ENCODE measurements at places on chromosomes 2 and 18.

- peak; percentile 67 for DNase-seq
Measured at GRCh38 chr18:36372903-36373311, 75.4 kb downstream of the FHOD3 start.

DNA sequence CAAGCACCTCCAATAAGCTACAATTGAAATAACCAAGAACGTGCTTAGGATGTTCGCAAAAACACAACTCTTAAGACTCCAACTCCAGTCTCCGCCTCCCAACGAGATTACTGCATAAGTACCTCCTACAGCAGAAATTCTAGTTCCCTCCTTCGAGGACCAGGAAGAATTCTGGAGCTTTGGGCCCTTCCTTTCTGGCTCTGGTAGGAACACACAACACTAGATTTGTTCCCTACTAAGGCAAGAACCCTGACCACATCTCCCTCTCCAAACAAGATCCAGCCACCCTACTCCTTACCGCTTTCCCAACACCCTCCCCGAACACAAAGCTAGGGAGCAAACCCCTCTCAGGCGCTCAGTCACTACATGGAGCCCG is 721 bp downstream of the ADAM17 start:
- peak; percentile 30 for DNase-seq

DNA sequence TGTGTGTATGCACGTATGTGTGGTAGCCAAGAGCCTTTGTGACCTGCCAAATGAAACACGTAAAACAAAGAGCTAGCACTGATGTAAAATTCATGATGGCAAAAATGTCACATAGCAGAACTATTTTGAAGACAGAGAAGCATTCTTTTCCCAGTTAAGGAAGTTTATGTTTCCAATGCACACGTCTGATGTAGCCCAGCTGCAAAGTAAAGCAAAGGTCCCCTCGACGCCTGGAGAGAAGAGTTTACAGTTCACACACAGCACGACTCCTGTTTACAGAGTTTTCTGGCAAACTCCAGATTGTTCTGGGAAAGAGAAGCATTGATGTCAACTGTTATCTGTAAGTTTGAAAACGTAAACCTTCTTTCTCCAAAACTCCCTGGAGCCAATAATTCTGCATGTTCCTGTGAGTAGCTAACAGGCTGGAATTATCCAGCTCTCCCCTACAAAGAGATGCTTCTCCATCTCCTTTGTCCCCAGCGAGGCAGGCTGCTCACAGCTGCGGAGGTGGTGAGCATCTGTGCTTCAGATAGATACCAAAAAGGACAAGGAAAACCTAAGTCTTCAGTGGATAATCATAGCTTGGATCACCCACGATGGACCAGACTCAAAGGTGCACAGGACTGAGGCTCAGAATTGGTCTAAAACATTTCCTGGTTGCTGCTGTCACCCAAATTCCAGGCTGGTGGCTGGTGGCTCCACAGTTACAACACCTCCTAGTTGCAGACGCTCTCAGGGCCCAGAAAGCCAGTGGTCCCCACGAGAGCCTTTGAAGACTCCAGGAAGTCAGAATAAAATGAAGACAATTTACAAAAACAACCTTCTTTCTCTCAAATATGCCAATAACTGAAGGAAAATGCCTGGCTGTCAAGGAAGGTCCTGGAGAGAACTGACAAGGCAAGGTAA is 87.4 kb downstream of the COL6A3 start:
- no peak for DNase-seq

- peak; percentile 60 for DNase-seq
Measured at GRCh38 chr2:206442833-206443734, at the start of gene ADAM23. Gene ADAM23 (plus strand): TSS chr2:206443532. CDS start chr2:206443867, 335 bp downstream.

- DNase-seq: no peak
Measured at GRCh38 chr2:99550368-99550767, 60.6 kb upstream of the REV1 start.

DNA sequence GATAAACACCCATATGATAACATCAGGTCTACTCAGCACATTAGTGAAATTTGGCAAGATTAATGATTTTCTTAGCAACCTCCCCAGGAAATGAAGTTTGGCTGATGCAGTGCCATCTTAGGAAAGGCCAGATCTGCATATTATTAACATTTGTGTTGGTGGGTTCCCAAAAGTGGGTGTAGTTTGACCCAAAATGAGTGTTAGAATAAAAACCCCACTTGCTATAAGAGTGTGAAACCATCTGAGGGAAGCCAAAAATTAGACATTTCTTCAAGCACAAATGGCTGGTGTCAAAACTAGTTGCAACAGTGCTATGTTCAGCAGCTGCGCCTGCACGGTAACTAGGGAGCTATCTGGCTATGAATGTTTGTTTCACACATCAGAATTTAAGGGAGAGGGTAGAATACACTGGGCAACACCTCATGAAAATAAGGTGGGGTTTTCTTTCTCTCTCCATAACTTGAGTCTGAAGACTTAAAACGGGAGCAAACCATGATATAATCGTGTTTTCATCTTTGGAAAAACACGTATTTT is 15.9 kb upstream of the CSRNP3 start:
- DNase-seq: no peak

- no peak for DNase-seq
Measured at GRCh38 chr18:44195394-44196140, 485.1 kb upstream of the SETBP1 start.

DNA sequence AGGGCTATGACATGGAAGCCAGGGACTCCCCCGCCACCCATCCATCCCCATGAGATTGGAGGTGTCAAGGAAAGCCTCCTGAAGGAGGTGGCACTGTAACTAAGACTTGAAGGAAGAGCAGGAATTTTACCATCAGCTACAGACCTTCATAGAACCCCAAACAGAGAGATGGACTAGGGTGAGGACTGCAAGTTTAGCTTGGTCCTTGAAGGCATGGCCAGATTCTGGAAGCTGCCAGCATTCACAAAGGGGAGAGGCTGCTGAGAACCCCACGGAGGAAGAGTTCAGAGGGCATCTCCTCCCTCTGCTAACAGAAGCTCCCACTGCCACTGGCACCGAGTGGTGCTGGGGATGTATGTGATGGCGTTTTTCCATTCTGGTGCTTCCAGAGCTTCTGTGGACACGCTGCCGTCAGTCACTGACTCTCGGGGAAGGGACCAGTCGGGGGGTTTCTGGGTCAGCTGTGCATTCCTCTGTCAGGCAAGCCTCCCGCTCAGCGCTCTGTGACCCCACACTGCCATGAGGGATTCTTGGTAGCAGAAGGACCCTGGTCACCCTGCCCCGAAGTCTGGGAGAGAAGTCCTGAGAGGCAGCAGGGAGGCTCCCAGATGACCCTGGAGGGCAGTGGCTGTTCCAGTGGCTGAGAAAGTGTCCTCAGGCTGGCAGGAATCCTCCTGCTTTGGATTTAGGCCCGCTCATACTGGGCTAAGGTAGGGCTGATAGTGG is 18.1 kb downstream of the TMEM185B start:
- DNase-seq: no peak

DNA sequence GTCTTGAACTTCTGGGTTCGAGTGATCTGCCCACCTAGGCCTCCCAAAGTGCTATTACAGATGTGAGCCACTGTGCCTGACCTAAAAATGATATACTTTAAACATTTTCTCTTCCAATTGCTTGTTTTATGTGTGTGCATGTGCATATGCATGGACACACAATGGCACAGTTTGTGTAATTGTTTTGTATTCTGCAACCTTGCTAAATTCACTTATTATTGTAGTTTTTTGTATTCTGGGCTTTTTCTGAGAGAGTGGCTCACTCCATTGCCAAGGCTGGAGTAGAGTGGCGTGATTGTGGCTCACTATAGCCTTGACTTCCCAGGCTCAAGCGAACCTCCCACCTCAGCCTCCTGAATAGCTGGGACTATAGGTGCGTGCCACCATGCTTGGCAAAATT is 8.1 kb downstream of the HAT1 start:
- DNase-seq: no peak

GRCh38 chr18:45713239-45713638 is 10.7 kb upstream of the SLC14A1 start:
- DNase-seq: peak; percentile 13

DNA sequence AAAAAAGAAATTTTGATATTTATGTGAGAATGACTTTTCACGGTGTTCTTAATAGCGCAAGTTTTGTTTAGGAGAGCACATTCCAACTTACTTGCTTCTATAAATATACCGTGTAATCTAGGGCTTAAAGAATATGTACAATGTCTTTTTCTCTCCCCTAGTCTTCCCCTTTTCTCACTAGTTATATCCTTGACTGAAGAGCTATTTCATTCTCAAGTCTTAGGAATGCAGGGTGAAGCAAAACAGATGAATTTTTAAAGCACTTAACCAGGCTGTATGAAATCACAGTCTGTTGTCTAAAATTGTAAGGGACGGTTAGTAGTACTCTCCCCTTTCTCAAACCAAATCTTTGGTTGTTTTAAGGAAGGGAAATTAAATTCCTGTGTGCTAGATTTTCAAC is 29.6 kb upstream of the SLC30A6 start:
- no peak for DNase-seq

DNA sequence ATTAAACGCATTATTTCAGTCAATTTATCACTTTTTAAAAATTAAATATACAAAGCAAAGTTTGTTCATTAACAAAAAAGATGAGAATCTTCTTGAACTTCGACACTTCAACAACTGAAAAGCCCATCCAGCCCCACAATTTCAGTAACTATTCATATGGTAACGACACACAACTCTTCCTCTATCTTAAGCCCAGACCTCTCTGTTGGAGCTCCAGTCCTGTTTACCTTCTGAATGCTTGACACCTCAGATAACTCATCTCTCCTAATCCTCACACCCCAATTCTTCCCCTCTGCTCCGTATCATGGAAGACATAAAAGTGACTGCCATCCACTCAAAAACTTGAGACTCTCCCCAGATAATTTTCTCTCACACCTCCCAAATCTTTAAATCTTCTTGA is 12.6 kb downstream of the USP37 start:
- no peak for DNase-seq

DNA sequence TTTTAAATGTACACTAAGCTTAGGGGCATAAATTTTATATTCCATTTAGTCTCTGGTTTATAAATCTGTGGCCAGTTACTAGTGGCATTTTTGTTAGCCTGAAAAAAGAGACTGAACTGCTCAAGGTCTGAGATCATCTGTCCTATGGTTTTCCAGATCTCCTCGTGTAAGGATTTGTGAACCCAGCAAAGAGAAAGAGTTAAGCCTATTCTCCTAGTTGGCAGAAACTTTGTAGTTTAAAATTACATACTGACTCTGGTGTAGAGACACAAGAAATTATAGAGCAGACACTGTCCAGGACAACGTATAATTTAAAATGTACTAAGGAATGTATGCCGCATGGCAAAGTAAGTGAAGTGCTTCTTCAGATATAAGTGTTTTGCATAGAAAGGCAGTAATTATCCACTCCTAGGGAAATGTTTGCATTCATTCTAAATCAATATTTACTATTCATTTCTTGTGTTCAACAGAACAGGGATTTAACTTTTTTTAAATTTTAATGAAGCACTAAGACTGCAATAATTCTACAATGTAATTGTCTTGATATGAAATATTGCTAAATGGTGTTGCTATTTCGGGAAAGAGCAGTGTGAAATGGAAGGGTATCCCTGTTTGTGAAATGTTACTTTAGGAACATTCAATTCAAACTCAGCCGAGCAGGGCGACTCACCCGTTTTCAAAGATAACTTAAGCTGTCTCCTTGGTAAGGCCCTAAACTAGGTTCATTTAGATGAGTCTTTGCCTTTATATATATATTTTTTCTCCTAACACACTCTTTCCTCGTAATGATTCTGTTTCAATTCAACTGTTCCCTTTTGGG is 508.4 kb upstream of the ZEB2 start:
- DNase-seq: no peak

DNA sequence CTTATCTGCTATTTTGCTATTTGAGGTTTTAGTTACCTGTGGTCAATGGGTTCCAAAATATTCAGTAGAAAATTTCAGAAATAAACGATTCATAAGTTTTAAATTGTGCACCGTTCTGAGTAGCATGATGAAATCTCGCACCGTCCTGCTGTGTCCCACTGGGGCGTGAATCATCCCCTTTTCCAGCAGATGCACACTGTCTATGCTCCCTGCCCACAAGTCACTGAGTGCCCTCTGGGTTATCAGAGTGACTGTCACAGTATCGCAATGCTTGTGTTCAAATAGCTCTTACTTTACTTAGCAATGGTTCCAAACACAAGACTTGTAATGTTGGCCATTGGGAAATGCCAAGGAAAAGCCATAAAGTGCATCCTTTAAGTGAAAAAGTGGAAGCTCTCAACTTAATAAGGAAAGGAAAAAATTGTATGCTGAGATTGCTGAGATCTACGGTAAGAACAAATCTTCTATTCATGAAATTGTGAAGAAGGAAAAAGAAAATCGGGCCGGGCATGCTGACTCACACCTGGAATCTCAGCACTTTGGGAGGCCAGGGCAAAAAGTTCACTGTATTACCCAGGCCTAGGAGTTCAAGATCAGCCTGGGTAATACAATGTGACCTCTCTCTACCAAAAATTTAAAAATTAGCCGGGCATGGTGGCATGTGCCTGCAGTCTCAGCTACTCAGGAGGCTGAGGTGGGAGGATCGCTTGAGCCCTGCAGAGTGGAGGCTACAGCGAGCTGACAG is 13.3 kb downstream of the COL4A3 start:
- DNase-seq: peak; percentile 58

- DNase-seq: no peak
Measured at GRCh38 chr2:74735564-74735963, 81.5 kb downstream of the SEMA4F start.

DNA sequence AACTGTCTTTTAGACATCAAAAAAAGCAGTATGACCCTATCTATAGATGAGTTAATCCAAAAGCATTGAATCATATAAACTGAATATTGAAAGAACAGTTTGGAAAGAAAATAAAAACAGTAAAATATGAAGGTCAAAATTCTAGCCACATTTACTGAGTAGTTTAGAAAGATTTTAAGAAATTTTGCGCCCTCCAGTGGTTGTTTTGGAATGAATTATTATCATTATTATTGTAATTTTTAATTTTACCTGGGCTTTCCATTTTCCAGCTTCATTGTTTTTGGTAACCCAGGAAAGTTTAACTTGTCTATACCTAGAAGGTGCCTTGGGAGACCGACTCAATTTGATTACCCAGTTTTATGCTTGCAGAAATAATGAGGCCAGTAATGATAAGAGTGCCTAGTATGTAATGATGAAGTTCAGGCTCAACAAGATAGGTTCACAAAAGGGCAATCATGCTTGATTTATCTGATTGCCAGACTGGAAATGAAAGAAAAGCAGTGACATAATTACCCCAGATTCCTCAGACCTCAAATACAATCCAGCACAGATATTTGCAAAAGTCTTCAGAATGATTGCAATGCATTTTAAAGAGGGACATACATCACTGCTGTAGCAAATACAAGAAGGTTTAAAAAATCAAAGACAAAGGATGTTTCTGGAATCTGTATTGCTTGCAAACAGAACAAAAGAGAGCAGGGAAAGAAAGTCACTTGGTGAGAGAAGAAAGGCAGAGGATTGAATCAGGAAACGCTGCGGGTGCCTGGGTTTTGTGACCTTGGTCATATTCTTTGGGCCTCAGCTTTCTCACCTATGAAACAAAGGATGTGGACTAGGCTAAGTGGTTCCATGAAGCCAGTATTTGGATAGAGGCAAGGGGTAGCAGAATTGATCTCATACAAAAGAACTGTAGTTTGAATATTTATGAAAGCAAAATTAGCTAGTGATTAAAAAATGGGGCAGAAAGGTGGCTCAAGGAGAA is 153.8 kb downstream of the MAP2 start:
- DNase-seq: peak; percentile 20

- no peak for DNase-seq
Measured at GRCh38 chr2:152875701-152876695, 157.6 kb downstream of the ARL6IP6 start.

GRCh38 chr2:126658319-126658904 is 2.5 kb downstream of the GYPC start:
- DNase-seq: no peak

GRCh38 chr18:77647472-77647871 is 397.8 kb downstream of the GALR1 start:
- DNase-seq: no peak
